Left renal cortex interstitium (tissue), 4 donors: ENCODE measurements at places on chromosomes 5 and 9.

- DNase-seq: no peak
These were observed 39.0 kb downstream of the PDE8B start for GRCh38 chr5:77249475-77249874.

GRCh38 chr5:169265888-169266287 lies 35.1 kb downstream of the SLIT3 start:
- no peak for DNase-seq

- DNase-seq: no peak
These were observed 246.1 kb upstream of the ZNF462 start for GRCh38 chr9:106616851-106617345.

DNA sequence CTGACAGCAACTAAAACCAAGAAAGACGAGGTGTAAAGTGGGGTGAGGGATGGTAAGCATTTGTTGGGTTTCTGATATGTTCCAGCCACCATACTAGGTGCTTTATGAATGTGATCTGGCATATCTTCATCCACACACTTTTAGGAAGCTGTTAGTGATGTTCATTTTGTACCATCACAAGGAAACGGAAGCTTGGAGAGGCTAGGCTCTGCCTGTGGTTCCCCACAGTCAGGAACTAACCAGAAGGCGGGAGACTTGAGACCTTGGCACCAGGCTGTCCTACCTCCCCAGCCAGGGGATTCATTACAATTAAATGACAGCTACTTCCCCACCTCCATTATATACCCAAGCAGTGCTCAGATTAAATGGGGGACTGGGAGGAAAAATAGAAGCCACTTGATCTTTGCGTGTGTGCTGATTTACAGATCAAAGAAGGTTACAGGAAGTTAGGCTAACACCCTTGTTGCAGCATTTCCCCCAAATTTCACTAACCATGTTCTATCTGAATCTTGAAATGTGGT lies 43.0 kb downstream of the SFXN1 start:
- no peak for DNase-seq

- no peak for DNase-seq
These were observed 75.0 kb upstream of the ICE1 start for GRCh38 chr5:5347442-5347841.

DNA sequence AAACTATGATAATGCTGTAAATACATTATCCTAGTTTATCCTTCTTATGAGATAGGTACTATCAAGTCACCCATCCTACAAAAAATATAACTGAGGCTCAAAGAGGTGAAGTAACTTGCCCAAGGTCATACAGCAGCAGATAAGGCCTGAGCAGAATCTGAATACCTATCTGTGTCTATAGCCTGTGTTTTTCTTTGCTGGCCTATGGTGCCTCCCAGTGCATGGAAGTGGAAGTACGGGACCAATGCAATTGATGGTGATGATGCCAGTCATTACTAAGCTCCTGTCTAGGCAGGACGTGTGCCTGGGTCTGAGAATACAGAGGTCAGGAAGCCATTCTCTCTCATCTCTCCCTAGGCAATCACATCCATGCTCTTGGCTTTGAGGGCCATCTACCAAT lies 67.8 kb downstream of the FAT2 start:
- DNase-seq: no peak

DNA sequence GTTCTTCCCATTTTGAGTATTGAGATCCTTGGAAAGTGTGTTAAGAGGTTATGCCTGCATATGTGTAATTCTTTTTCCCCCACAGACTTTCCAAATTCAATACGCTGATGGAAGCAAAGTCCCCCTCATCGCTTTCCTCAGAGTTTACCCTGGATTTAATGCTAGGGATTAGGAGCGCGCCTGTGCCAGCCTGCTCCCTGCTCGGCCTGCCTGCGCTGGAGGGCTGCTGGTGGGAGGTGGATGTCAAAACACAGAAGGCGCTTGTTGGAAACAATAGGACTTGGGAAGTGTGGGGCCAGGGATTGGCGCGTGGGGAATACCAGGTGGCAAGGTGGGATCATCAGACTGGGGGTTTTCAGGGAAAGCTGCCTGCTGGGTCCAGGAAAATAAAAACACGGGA lies 39.8 kb upstream of the PTCH1 start:
- no peak for DNase-seq

- DNase-seq: no peak
These were observed 42.9 kb downstream of the GPBP1 start for GRCh38 chr5:57216714-57217113.

GRCh38 chr5:146516151-146516475 lies at the start of gene GPR151:
TSS of gene GPR151 (minus strand) at chr5:146516190. CDS start at chr5:146516113, 77 bp downstream.
- no peak for DNase-seq

- no peak for DNase-seq
These were observed 6.3 kb downstream of the ADGRD2 start for GRCh38 chr9:124456341-124457078.

- DNase-seq: no peak
These were observed 800.9 kb downstream of the DNAH5 start for GRCh38 chr5:13143630-13144029.

DNA sequence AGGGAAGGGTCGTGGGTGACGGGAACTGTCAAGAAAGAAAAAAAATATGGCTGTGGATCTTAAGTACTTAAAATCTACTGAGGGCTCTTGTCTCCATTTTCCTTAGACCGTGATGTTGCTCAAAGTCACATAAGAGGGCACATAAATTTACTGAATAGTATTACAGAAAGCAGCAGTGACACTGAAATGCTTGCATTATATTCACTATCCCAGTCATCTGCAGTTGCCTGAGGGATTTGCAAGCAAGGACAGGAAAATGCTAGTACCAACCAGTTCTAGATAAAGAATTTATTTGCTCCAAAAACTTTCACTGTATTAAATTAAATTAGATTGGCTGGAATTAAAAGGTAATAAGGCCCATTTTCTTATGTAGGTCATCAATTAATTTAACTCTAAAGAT lies 106.5 kb upstream of the CCDC152 start:
- DNase-seq: no peak

DNA sequence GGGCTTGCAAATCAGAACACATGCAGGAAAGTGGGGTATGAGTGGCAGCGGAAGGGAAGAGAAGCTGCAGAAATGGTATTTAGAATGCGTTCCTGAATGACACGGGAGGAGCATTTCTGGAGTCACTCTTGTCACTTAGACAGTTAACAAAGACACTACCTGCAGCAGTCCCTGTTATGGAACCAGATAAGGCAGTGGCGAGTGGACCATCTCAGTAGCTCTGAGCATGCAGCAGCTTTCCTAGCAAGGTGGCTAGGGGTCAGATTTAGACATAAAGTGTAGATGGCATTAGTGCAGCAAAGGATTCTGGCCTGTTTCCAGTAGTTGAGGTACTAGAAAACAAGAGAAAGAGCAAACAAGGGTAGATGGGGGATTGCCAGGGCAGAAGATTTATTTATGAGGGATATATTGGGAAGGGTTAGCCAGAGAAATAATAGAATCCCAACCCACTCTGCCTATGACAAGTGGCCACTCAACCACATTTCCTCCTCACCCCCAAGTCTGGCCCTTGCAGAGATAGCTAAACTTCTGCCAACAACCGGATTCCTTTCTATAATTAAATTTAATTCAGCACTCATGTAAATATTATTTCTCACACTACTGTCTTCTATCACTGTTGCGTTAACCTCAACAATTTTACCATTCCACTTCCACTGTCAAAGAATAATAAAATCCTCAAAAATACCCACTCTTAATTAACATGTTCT lies 201.6 kb downstream of the DCP2 start:
- no peak for DNase-seq

- no peak for DNase-seq
These were observed 1.1 kb downstream of the MVB12B start for GRCh38 chr9:126327714-126328185.

DNA sequence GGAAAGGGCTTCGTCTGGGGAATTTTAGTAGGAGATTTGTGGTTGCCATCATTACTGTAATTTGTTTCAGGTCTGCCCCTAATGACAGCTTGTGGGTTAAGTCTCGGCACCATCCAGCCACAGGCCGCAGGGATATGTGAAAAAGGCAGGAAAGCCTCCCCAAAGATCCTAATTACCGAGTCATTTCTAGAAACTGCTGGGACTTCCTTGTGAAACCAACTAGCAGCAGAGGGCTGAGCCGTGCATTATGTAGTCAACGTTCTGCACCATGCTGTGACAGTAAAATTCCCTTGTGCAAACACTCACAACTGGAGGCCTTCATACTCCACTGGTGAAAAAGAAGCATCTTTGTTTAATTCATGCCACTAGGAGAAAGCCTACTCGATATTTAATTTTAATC lies 230.3 kb downstream of the MPDZ start:
- DNase-seq: no peak

- DNase-seq: no peak
These were observed 6.0 kb downstream of the PCDHGC5 start for GRCh38 chr5:141494761-141495452.

- no peak for DNase-seq
These were observed 257.5 kb downstream of the GADD45G start for GRCh38 chr9:89862316-89862715.

DNA sequence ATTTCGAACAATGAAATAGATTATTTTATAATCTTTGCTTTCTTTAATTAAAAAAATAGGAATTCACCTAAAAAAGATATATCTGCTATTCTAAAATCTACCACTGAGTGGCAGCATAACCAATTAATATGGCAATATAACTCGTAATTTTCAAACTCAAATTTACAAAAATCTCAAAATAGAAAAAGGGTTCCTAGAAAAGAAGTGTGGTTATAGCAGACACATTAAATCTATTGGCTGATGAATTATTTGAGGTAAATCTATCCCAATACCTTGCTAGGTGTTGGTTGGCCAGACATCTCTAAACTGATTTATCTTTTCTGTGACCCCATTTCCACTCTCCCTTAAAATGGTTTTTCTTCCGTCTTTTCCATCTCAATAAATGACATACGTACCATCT lies 30.2 kb upstream of the NRG2 start:
- DNase-seq: no peak

- DNase-seq: peak; percentile 29
These were observed 34.4 kb downstream of the MAP1B start for GRCh38 chr5:72141440-72142355.

- no peak for DNase-seq
These were observed 96.3 kb upstream of the RANBP3L start for GRCh38 chr5:36397901-36398536.

GRCh38 chr5:124658867-124659557 lies 87.4 kb downstream of the ZNF608 start:
- DNase-seq: no peak

DNA sequence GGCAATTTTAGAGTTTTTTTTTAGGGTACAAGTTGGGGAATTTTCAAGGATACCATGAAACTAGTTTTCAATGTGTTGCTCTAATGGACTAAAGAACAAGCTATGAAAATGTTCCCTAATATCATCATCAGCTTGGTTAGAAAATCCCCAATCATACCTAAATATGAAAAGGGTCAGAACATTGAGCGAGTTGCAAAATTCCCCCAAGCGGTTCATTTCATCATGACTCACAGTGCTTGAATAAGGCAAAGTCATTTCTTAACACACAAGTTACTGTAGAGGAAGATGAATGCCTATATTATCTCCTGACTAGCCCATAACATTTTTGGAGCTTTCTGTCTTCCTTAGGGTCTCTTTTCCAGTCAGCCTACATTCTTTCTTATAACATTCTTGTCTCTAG lies 62.7 kb downstream of the ST8SIA4 start:
- DNase-seq: no peak

DNA sequence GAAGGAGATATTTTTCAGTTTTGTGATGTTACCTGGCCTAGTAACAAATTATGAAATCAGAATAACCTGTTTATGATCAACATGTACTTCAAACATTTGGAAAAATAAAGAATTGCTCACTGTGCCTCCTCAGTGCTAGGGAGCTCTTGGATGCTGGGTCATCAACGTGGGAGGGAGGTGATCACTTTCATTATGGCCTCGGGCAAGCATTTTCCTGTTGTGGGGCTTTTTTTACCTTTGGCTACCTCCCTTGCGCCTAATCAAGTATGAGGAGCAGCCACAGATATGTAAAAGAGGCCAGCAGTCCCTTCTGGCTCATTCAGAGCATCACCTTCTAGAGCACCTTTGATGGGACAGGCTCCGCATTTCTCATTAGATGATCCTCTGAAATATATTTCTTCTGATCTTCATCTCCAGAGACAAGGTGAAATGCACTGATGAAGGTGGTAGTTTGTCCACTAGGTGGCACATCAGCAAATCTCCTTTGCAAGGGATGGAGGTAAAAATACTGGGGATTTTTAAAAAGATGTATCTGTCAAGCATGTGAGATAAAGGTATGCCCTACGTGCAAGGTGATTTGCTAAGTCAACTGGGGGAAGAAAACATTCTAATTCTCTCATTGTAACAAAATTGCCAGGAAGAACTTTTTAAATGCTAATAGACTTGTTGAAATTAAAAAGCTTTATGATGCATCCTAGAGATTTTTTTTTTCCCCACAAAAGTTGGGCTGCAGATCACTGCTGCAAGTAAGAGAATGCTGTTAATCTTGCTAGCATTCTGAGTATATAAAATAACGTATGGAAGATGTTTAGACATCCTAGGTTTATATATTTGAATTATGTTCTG lies 218.2 kb downstream of the MAST4 start:
- DNase-seq: no peak

- no peak for DNase-seq
These were observed 260.4 kb downstream of the GABRB2 start for GRCh38 chr5:161286066-161286655.

DNA sequence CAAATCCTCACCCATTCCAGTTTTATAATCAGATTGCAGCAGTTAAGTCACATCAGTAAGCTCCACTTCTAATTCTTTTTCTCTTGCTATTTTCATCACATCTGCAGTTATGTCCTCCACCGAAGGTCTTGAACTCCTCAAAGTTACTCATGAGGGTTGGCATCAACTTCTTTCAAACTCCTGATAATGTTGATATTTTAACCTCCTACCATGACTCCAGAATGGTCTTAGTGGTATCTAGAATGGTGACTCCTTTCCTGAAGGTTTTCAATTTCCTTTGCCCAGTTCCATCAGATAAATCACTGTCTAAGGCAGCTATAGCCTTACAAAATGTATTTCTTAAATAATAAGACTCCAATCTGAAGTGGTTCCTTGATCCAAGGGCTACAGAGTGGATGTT lies 53.8 kb upstream of the EDIL3 start:
- DNase-seq: no peak

- DNase-seq: no peak
These were observed 161.7 kb downstream of the OXCT1 start for GRCh38 chr5:41708604-41708940.

GRCh38 chr9:72476617-72477437 lies 44.6 kb upstream of the TMC1 start:
- no peak for DNase-seq

GRCh38 chr9:123713282-123713681 lies 216.6 kb downstream of the DENND1A start:
- no peak for DNase-seq

- DNase-seq: no peak
These were observed 440.9 kb upstream of the C9orf72 start for GRCh38 chr9:28014212-28014611.

DNA sequence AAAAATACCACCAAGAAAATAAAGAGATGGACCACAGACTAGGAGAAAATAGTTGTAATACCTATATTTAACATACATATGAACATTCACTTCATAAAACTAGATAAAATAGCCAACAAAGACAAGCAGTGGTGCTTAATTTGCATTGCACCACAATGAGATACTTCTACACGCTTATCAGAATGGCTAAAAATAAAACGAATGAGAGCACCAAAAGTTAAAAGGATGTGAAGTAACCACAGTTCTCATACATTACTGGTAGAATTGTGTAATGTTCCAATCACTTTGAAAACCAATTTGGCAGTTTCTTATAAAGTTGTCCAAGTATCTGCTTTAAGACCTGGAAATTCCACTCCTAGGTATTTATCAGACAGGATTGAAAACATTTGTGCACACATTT lies 198.9 kb upstream of the SGCD start:
- DNase-seq: no peak
